ENCODE measurements at places on chromosomes 6 and 20.

GRCh38 chr6:71766796-71767195 is 119.6 kb upstream of the RIMS1 start:
- no peak for DNase-seq

GRCh38 chr20:10971096-10971495 is 297.3 kb upstream of the JAG1 start:
- no peak for DNase-seq

DNA sequence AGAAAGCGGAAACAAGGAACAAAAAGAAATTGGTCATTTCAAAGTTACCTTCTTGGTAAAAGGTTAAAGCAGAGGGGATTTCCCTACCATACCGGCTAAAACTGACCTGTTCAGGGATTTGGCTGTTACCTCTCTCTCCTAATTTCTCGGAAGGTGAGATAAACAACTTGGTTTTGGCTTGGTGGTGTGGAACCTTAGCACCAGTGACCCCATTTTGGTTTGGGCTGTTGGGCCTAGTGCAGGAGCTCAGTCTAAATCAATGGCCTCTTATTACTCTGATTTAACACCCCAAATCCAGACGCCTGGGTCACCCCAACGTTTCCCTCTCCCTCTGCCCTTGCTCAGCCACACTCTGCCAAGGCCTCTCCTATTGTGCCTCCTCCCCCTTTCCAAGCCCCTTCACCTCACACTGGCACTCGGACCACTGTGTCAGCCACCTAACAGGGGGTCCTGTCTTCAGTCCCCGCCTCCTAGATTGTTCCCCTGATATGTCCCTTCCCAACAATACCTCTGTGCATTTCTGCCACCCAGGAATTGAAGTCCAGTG is 8.3 kb downstream of the NCR2 start:
- no peak for DNase-seq

DNA sequence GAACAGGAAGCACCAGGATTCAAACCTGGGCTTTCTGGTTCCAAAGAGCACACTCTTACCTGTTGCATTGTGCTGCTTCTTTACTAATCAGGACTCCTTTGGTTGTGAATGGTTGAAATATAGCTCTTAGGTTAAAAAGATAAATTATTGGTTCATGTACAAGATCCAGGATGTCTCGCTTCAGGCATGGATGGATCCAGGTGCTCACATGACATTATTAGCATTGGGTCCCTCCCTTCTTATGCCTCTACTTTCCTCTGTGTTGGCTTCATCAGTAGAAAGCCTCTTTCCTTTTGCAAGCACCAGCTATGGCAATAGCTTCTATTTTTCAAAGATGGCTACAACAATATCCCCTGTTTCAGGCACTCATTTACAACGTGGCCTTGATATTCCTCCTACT is 217.7 kb upstream of the SULF2 start:
- DNase-seq, result no peak

DNA sequence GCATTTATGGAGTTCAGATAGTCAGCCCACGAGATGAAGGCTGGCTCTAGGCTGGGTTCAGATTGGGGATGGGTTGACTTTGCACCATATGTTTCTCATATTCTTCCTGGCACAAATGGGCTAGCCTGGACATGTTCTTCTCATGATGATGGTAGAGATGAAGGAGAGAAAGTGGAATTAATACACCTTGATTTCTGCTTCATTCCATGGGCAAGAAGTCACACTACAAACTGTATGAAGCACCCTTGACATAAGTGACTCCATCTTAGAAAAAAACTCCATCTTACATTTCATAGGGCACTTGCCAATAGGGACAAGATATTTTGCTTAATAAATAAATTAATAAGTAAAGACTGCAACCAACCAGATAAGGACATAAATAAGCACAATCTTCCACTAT is 12.0 kb upstream of the CD83 start:
- no peak for DNase-seq
